NCI-H2029 treated with DMSO at 0.1 percent for 48 hours (cell line): ENCODE measurements at places on chromosomes 4 and X.

GRCh38 chr4:15233264-15233597 lies 194.6 kb upstream of the C1QTNF7 start:
- peak; percentile 18 for DNase-seq

- peak; percentile 85 for DNase-seq
Observed at GRCh38 chr4:25160714-25161592, 704 bp upstream of the SEPSECS start.

- peak; percentile 95 for DNase-seq
Observed at GRCh38 chr4:85474818-85475630, at the start of gene ARHGAP24. ARHGAP24 (plus strand) TSS chr4:85475150.

DNA sequence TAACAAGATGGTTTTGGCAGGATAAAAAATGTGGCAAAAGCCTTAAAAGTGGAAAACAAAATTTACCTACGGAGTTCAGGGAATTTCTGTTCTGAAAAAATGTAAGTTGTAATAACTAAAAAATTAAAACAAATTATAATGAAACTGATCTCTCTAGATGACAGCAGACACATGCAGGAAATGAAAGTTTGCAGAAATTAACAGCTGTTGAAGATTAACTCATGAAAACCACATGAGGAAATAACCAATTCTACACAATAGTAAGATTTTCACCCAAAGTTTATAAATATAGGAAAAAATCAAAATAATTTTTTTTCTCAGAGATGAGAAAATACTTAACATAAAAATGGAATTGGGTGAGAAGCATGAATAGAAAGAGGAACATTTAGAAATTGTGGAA lies 47.5 kb upstream of the UGT2B15 start:
- DNase-seq, result no peak

DNA sequence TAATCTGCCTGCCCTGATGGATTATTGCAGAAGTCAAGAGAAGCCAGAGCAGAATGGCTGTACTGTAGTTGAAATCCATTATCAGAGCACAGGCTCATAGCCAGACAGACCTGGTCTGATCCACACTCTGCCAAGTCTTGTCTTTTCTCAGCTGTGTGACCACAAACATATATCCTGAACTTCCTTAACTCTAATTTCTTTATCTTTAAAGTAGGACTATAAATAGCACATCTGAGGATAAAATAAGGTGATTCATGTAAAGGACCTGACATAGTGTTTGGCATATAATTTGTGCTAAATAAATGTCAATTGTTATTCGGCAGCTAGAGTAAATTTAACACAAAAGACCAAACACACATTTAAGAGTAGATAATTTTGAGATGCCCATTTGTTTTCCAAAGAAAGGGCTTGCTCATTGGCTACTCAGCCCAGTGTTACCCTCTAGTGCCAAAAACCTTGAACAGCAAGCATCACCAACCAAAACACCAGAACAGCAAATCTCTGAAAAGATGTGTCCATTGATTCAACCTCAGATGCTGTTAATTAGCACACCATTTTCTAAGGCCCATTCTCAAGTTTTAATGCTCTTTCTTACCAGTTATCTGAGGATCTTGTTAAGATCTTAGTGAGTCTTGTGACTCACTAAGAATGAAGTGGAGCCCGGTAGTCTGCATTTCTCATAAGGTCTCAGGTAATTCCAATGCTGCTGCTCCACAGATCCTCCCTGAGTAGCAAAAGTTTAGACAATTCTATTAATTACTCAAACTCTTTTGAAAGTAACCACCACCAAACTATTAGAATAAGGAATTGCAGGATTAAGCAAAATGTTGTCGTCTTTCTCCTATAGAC lies 108.8 kb downstream of the HHIP start:
- no peak for DNase-seq

DNA sequence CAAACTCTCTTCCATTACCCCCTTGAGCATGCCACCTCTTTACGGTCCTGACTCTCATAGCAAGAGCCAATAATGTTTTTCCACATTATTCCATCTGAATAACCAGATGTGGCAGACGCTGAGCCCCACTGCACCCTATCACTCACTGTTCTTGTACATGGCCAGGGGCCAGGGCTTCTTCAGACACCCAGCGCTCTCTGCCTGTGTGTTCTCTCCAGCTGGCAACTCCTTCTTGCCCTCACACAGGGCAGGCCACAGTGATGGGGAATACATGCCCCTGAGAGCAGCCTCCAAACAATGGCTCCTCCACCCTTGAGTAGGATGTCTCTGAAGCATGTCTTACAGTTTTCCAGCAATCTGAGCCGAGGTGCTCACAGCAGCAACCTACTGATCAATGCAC lies 50.8 kb upstream of the STIM2 start:
- DNase-seq, result no peak

- no peak for DNase-seq
Observed at GRCh38 chr4:73730867-73731266, 9.5 kb upstream of the CXCL8 start.

- DNase-seq, result no peak
Observed at GRCh38 chr4:71009890-71010588, 16.6 kb downstream of the DCK start.

DNA sequence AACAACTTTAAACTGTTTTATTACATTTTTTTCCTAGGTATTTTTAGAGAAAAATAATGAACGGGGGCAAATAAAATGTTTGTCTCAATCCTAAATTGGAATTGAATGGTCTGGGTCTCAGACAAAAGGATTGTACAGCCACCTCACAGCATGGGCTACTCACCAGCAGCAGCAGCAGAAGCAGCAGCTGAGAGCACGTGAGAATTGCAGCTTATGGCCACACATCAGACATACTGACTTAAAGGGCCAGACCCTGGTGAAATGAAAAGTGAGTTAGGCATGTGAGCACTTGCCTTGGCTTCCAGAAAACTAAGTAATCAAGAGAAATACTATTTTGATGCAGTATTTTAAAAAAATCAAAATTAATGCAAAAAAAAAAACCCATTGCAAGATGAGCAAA lies 56.6 kb downstream of the AASDH start:
- DNase-seq, result no peak

DNA sequence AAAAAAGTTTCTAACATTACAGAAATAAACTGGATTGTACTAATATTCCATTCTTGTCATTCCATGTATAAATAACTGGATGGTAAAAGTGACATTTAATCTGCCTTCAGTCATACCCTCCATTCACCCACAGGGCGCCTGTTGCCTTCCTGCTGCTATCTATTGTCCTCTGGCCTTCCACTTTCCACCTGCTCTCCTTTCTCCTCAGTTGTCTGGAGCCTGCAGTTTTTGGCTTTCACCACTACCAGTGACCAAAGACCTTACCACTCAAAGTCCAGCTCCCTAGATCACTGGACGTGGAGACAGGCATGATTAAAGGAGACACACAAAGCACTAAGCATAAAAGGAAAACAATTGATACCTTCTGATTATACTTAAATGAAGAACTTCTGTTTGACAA lies 46.2 kb upstream of the NHS start:
- DNase-seq, result no peak

- DNase-seq, result no peak
Observed at GRCh38 chr4:187276736-187277408, 553.2 kb upstream of the FAT1 start.
